Tibial nerve (tissue), 4 donors: ENCODE measurements at places on chromosomes 6 and 20. TPM values are rescaled to one million over a fixed set of nuclear protein-coding genes. Genes with fewer than 3 reads are reported as not detected.

- no peak for DNase-seq
Measured at GRCh38 chr20:35698298-35699126, 640 bp downstream of the NFS1 start.

DNA sequence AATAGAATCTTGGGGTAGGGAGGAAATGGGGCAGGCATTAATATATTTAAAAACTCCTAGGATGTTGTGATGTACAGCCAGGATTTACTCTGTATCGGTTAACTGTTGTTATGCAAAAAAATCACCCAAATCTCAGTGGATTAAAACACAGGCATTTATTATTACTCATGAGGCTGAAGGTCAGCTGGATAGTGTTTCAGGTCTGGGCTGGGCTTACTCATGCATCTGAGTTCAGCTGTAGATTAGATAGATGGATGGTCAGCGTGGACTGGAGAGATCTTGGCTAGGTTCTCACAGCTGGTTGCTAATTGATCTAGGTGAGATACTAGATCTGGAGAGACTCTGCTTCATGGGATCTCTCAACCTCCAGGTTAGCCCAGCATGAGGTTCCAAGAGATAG, 131.4 kb downstream of the BTBD3 start:
- DNase-seq = no peak

The HUS1B gene
- 7.5 TPM for total RNA-seq

The SH3BGRL2 gene
- 65.3 TPM for total RNA-seq

The C20orf141 gene
- total RNA-seq = not detected

- DNase-seq = no peak
Measured at GRCh38 chr6:36455486-36456027, 12.8 kb downstream of the KCTD20 start.
